ENCODE measurements at places on chromosomes 13 and 19.
A peak's percentile ranks its signal among the peaks of the same experiment; 100 is the strongest.

DNA sequence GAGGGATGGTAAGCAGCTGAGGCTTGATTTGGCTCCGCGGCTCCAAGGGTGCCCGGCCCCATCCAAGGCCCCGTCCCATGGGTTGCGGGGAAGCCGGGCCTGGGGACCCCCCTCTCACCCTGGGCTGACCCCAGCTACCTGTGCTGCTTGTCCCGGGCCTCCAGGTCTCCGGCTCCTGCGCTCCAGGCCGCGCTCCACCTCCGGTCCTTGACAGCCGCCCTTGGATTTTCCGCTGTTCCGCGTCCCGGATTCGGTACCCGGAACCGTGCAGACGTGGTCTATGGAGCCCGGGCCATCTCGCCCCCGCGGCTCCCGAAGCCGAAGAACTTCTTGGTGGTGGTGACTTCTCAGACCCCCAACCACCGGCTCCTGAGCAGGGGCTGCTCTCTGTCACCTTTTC, 48.3 kb upstream of the C1QTNF9B start:
- DNase-seq: no peak

- DNase-seq: no peak
These were observed 18.4 kb upstream of the OVOL3 start for GRCh38 chr19:36092566-36092965.

- DNase-seq: peak; percentile 16
These were observed 9.4 kb downstream of the SCGB2B2 start for GRCh38 chr19:34667349-34668076.

DNA sequence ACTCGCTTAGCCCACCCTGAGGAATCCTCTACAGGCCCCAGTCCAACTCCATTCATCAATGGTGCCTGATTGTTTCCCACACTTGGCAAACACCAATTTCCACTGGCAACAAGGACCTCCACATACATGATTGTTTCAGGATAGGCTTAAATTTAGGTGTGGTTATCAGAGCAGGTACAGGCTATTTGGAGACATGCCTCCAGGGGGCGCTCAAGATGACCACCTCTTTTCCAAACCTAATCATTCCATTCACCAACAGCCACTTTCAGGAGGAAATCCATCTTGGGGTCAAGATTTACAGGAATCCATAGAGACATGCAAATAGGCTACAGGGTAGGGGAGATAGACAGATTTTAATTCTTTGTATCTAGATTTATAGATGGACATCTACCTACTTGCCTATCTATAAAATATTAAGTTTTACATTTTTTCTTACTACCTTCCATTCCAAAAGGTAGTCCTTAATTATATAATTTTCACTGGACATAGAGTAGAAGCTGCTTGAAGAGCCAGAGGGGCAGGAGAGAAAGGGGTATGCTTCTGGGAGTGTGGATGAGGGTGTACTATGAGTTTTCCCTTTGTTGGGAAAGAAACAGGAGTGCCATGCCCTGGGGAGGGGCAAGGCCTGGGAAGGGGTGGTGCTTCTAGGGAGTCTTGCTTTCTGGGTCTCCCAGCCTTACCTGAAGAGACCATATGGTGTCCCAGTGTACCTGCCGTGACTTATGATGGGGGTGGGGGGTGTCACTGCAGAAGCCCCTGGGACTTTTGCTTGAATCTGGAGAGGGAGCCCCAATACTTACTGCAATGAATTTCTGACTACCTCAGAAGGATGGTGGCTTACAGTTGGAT, 14.1 kb upstream of the PCDH8 start:
- DNase-seq: no peak

DNA sequence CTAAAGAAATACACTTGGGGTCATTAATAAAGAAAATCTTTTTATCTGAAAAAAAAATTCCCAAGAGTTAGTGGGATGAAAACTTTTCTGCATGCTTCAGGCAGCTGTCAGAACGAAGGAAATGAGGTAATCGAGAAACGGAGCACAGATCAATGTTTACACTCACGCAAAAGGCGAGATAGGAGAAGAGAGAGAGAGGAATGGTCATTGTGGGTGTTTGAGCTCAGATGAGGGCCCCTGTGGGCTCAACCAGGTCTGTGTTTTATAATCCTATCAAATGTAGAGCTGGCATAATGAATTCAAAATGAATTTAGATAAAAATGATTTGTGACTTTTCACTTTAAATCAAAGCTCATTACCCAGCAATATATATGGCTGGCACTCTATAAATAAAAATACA, 6.3 kb upstream of the RXFP2 start:
- DNase-seq: no peak

DNA sequence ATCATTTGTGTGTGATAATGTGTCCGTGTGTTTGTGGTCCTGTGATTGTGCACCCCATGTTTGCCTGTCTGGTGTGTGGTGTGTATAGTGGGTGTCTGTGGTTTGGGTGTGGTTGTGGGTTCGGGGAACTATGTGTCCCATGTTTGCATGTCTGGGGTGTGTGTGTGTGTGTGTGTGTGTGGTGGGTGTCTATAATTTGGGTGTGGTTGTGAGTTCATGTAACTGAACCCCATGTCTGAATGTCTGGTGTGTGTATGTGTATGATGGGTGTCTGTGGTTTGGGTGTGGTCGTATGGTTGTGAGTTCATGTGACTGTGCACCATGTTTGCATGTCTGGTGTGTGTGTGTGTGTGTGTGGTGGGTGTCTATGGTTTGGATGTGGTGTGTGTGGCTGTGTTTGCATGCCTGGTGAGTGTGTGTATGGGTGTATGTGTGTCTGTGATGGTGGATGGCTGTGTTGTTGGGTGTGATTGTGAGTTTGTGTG, 11.1 kb upstream of the NFIX start:
- DNase-seq: peak; percentile 29

DNA sequence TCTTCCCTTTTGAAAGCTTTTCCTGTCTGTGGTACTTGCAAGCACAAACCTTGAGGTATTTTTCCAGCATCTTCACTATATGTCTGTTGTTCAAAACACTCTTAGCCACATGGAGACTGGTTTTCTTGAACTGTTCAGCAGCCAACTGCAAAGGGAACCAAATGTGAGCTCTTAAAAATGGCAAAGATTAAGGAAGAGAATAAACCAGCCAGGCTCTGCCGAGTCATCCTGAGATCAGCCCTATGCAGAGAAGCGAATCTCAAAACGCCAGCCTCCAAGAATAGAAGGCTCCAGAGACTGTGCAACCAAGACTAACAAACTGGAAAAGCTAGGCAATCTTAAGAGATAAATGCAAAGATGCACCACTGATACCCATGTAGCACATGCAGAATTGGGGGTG, 20.7 kb downstream of the AKAP8 start:
- no peak for DNase-seq

- DNase-seq: no peak
These were observed 102.7 kb downstream of the LMO7 start for GRCh38 chr13:75738841-75739240.

- DNase-seq: no peak
These were observed 67.4 kb downstream of the CDADC1 start for GRCh38 chr13:49315036-49315565.

DNA sequence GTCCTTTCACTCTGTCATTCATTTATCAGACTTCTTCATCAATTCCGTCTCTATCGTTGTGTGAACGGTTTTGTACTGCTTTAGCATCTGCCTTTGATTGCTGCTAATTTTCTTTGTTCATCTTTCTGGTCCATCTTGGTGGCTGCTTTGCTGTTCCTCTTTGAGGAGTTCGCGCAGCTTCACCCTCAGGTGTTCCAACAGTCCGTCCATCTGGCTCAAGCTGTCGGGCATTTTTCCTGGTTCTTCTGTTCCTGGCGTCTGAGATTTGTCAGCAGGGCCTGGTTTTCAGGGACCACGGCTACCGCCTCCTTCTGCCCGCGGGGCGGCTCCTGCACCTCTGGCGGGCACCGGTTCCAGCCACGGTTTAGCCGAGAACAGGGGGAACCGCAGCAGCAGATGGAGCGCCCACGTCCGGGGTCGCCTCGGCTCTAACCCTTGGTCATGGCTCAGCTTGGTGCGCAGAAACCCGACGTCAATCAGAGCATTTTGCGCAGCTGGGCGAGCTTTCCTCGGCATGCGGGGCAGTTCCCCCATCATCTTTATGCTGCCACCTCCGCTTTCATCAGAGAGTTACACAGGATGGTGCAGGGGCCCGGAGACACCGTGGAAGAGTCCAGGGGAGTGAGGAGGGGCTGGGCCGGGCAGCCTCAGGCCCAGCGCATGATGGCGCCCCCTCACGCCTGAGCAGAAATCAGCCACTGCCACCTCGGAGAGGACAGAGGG, 89.5 kb downstream of the ZNF100 start:
- DNase-seq: peak; percentile 3

- DNase-seq: no peak
These were observed 1628.3 kb downstream of the PCDH9 start for GRCh38 chr13:65601855-65602254.

GRCh38 chr13:69194130-69194529, 913.5 kb upstream of the ATXN8OS start:
- DNase-seq: no peak

DNA sequence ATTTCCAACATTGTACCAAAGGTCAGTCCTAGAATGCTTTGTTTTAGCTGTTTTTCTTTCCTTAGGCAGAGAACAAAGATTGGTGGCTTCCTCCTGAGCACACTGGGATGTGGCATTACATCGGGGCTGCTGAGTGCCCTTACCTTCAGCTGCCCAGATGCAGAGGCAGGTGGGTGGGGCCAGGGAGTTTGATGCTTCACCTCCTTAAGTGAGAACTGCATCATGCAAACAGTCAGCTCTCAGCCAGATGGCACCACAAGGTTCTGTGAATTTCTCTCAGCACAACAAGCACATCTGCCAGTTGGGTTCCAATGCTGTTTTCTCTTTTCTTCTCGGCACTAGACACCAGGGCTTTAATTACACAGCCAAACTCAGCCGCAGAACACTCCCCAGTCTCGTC, 87.4 kb upstream of the UBL3 start:
- peak; percentile 54 for DNase-seq

DNA sequence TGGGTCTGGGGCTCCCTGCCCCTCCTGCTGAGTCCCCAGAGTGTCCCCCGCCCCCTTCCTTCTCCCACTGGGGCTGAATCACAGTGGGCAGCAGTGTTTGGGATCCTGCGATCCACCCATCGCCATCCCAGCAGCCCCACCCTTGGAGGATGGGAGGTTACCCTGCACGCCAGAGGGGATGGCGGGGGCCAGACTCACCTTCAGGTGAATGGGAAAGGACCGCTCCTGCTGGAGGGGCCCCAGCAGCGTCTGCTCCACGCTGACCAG, 569 bp downstream of the DLEU7 start:
- no peak for DNase-seq

- peak; percentile 12 for DNase-seq
These were observed 14.8 kb downstream of the AXL start for GRCh38 chr19:41233748-41234240.

DNA sequence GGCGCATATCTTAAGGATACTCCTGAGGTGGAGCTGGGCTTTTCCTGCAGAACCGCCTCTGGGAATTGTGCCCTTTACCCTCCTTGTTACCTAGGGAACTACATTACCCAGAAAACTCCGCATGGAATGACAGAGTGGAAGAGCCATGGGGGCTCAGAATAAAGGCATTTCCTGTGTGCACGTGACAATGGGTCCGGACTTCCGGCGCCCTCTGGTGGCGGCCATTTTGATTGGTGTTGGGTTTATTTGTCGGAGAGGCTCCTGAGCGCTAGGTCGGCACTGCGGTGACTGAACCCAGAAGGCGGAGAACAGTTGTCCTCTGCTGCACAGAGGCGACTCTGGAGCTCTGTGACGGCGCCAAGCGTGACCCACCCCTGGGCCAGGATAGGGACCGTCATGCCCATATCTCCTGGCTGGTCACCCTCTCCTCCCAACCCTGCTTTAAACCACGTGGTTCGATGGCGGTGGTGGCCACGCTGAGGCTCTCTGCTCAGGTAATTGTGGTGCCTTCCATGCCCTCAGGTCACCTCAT, at the start of gene ZNF587B:
Gene ZNF587B (plus strand): TSS at position 229 of the 532 bp plus-strand sequence. CDS start 230 bp downstream, at position 459.
- DNase-seq: peak; percentile 53

DNA sequence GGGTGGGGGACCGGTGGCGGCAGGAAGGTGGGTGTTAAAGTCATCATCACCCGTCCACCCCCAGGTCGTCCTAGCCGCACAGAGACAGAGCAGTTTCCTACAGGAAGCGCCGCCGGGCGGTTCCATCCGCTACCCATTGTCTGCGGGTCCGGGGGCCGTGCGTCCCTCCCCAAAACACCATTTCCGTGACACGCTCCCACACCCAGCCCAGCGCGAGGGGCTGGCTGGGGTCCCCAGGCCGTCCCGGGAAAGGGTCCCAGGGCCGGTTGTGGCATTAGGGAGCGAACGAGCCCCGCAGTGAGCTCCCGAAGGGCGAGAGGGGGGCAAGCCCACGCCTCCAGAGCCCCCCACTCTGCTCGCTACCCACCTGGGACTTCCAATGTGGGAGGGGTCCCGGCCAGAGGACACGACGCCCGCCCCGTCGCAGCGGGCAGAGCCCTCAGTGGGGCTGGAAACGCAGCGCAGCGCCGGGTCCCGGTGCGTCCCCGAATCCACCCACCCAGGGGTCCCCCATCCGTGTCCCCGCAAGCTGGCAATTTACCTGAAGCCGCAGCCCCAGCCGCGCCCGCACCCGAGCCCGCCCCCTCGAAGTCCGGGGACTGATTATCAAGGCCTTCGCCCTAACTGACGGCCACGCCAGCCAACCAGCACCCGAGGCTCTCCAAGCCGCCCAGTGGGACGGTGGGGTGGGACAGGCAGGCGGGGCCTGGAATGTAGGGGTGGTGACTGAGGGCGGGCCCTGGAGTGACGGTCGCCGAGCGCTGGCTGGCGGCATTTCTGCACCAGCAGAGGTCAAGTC, at the start of gene KANK3:
Gene KANK3 (minus strand): TSS at position 579 of the 799 bp plus-strand sequence. CDS start 5,434 bp downstream, outside the sequence.
- DNase-seq: peak; percentile 95

- no peak for DNase-seq
These were observed 792.4 kb upstream of the SLITRK5 start for GRCh38 chr13:86878781-86879180.

DNA sequence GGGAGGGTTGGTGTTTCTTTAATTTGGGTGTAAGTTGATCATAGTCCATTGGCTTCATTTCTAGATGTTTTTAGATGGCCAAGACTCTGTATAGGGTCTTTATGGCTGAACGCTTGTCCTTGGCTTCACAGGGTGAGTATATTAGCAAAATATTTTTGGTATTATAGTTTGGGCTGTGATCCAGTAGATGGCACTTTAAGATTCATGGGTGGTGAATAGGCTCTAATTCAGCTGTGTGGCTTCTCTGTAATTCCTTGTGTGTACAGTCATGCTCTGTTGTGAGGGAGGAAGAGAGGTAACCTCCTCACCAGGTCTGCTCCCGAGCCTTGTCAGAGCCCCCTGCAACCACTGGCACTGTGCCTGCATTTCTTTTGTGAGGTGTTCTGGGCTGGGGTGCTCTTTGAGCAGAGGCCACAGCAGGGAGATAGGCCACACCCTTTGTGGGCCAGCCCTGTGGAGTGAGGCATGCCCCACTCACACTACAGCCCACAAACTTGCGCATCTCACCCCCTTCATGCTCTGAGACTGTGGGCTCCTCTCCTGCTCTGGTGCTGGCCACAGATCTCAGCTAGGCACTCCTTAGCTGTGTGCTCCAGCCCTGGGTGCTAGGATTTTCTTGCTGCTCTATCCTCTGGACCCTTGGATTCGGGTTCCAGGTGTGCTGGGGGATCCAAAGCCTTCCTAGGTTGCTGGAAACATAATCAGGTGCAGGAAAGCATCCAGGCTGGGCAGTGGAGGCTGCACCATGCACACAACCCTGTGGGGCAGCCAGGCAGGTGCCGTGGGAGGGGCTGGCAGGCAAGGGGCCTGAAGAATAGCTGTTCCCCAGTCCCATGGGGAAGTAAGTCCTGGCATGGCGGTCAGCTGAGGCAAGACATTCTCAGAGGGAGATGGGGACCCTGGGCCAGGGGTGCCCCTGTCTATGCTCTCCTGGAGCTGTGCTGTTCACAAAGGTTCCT, 193.9 kb downstream of the GPC5 start:
- no peak for DNase-seq

All from CD4-positive, alpha-beta T cell treated with Interleukin-10 for 1 hour (primary cell).